Stimulated activated CD4-positive, alpha-beta T cell treated with anti-CD3 and anti-CD28 coated beads, Interleukin-1b, Interleukin-23, amount 100 ng/mL, for 48 hours (primary cell): ENCODE measurements at places on chromosomes 7 and 10.

- DNase-seq: no peak
These were observed 60.3 kb upstream of the TAC1 start for GRCh38 chr7:97671571-97671970.

- DNase-seq: no peak
These were observed 15.8 kb downstream of the TBXAS1 start for GRCh38 chr7:139844779-139845442.

GRCh38 chr10:100041306-100042002 is 31.7 kb upstream of the DNMBP start:
- no peak for DNase-seq

DNA sequence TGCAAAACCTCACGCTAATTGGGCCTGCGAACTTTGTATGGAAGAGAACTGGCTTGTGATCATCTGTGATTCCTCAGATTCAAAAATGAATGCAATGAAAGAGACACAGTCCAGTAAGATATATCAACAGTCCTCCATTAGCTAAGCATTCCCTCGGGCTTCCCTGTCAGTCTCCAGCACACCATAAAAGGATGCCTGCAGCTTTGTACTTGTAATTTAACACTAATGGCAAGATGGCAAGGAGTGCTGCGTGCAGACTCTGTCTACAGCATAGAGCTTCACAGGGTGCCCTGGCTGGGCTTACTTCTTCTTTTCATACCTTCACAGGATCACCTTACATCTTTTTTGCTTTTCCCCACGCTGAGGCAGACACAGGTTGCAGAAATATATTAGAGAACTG is 200.0 kb downstream of the GFRA1 start:
- DNase-seq: no peak

- DNase-seq: peak; percentile 10
These were observed 151.5 kb downstream of the ANK3 start for GRCh38 chr10:60237977-60238758.

- no peak for DNase-seq
These were observed 174.3 kb downstream of the EMX2 start for GRCh38 chr10:117716889-117717288.
